ENCODE measurements at places on chromosomes 3 and 15.

- no peak for DNase-seq
Observed at GRCh38 chr15:48695088-48695826, 49.7 kb upstream of the FBN1 start.

GRCh38 chr3:195583831-195584542 lies at the start of gene APOD:
TSS of gene APOD (minus strand) at chr3:195583940. CDS start at chr3:195579461, 4,479 bp downstream.
- no peak for DNase-seq

DNA sequence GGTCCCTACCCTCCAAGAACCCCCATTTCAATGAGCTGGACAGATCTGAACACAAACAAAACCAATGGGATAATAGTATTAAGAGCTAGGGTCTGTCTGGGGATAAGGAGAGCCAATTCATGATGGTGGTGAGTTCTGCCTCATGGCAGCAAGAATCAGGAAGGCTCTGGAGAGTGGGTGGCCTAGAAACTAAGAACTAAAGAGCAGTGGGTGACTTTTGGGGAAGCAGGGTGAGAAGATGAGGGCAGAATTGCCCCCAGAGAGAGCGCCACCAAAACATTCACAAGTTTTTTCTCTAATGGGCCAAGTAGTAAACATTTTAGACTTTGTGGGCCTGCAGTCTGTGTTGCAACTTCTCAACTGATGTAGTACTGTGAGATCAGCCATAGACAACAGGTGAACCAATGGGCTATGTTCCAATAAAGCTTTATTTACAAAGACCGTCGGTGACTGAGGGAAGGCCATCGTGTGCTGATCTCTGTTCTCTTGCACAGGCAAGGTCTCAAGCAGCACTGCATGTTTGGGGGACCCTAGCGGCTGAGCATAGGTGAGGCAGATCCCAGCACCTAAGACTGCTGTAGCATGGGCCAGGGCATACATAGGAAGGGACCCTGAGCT lies 225.5 kb upstream of the ST8SIA2 start:
- no peak for DNase-seq

DNA sequence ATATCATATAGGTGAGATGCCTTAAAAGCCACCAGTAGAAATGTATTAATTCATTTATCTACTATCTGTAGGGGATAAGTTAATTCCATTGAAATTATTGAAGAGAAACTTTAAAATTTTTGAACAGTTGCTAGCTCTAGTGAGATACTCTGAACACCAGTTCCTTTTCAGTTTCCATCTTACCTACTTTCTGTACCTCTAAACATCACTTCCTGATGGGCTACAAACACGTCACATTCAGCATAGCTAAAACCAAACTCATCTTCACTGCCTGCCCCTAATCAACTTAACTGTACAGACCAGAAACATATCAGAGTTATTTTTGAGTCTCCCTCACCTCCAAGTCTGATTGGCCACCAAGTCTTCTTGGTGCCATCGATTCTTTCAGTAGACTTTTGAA lies 88.9 kb downstream of the FEZF2 start:
- DNase-seq = no peak

- DNase-seq = no peak
Observed at GRCh38 chr3:46948830-46949671, 27.5 kb downstream of the CCDC12 start.
